ENCODE measurements at places on chromosomes 5 and 9.

DNA sequence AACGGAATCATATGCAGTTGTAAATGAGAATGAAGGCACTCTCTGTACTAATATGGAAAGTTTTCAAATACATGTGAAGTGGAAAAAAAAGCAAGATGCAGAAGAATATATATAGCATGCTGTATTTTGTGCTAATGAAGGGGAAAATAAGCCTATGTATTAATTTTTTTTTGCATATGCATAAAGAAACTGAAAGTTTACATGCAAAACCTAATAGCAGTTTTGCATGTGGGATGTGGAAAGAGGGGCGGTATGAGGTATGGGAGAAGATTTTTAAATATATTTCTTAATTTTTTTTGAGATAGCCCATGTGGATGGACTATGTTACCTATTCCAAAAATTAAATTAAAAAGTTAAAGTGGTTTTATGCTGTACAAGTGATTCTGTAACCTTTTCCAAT lies 83.7 kb upstream of the IL12B start:
- no peak for DNase-seq

DNA sequence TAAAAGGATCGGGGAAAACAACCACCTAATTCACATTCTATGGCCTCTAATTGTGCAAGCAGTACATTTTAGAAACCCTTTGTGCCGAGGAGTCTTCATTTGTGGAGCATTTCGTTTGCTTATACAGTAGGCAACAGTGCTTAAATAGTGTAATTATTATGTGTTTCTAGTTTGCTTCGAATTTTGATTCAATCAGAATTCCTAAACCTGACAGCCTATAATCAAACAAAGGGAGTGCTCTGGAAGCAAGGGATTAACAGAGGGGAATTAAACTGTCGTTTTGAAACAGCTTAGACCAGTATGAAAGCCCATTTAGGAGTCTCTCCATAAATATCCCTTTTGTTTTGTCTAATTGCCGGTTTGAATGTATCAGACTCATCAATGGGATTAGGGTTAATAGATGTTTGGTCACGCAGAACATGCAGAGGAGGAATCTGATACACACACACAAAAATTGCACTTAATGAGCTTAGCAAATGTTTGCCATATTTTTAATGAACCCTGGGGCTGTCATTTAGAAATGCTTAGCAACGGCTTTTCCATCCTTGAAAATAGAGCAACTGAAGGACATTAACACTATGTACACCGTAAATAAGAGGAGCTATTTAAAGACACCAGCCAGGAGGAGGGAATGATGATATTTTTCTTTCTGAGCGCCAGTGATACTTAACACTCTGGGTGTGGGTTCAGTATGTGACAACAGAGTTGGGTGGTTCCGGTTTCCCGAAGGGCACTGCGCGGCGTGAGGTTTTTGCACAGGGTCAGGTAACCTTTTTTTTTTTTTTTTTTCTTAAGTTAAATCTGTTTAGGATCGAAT lies 404.7 kb downstream of the TLE4 start:
- DNase-seq, result no peak

GRCh38 chr9:95080961-95081647 lies 236.4 kb downstream of the FANCC start:
- DNase-seq, result no peak

DNA sequence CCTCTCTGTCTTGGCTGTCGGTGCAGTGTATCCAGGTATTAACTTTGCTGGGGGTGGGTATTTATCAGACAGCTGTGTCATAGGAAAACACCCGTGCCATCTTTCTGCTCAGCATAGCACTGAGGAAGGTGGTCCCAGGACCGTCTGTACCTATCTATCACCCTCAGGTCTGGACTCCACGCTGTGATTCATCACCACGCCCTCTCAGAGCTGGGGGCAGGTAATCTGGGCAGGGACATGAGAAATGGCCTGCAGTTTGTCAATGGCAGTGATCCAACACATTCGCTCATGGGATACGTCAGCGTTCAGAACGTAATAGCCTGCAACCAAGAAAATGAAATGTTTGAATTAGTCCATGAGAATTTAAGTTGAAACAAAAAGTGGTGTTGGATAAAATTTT lies 151.6 kb upstream of the MAP1B start:
- DNase-seq, result no peak

- DNase-seq, result no peak
Measured at GRCh38 chr9:5696884-5697283, 68.0 kb downstream of the RIC1 start.

DNA sequence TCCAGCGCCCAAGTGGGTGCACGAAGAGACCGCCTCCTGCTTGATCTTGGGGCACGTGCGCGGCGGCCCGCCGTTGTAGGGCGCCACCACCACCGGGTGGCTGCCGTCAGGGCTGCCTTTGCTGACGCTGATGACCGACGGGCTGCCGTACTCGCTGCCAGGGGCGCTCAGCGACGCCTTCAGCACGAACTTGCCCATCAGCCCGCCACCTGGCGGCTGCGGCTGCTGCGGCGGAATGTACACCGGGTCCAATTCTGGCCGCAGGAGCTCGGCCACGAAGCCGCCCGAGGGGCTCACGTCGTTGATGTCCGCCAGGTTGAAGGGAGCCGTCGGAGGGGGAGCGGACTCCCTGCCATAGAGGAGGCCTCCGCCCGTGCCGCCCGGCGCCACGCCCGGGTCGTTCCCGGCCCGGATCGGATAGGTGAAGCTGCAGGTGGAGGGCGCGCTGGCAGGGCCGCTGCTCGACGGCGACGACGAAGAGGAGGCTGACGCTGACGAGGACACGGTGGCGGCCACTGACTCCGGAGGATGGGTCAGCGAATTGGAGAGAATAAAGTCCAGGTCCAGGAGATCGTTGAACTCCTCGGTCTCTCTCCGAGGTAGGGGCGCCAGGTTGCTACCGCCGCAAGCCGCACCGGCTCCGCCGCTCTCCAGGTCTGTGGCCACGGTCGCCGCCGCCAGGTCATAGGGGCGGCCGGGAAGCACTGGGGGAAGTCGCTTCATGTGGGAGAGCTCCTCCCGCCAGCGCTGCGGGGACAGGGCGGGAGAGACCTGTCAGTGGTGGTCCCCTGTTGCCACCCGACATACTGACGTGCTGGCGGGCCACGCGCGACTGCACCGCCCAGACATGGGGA lies 1.8 kb downstream of the KLF4 start:
- no peak for DNase-seq

DNA sequence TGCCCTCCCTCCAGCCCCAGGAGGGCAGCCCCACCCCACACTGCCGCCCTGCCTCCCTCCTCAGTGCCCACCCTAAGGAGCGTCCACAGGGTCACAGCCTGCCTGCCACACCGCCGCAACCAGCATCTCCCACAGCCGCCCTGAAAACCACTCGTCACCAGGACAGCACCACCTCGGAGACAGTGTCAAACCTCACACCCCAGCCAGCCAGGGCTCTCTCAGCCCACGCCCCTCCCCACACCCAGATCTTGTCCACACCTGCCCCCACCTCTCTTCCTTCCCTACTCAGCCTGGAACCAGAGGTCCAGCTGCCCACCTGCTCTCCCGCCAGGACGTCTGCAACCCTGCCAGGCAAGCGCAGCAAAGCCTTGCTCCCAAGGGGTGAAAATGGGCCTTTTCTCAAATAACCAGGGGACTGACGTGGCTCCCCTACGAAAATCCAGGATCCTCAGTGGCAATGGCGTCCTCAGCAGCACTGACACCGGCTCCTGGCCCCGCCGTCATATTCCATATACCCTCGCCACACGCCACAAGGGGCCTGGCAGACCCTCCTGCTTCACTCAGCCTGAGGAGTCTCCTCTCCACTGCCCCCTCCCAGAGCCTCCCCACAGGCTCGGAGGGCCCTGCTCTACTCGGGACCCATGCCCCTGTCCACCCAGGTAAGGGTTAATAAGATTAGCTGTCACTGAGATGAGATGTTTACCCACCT lies 71.0 kb upstream of the ADAMTS2 start:
- no peak for DNase-seq

DNA sequence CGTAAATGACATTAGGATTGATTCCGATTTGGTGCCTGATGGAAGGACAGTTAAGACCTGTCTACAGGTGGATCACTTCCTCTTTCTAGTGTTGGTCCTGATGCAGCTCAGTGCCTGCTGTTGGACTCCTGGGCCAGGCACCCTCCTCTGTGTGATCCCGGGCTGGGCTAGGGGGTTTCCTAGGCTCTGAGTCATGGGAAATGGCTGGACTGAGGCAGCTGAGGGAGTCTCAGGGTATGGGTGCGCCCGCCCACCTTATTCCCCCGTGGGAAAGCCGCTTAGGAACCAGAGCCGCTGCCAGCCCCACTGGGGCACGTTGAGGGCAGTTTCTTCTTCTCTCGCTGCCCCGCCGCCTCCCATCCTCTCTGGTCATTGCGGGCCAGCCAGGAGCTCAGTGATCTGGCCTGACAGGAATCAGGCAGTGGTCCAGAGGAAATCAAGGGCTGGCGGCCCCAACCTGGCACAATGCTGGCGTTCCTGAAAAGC lies 12.9 kb downstream of the TCF7 start:
- DNase-seq, result no peak

- DNase-seq, result no peak
Measured at GRCh38 chr9:132769906-132770769, 99.9 kb downstream of the GTF3C4 start.

DNA sequence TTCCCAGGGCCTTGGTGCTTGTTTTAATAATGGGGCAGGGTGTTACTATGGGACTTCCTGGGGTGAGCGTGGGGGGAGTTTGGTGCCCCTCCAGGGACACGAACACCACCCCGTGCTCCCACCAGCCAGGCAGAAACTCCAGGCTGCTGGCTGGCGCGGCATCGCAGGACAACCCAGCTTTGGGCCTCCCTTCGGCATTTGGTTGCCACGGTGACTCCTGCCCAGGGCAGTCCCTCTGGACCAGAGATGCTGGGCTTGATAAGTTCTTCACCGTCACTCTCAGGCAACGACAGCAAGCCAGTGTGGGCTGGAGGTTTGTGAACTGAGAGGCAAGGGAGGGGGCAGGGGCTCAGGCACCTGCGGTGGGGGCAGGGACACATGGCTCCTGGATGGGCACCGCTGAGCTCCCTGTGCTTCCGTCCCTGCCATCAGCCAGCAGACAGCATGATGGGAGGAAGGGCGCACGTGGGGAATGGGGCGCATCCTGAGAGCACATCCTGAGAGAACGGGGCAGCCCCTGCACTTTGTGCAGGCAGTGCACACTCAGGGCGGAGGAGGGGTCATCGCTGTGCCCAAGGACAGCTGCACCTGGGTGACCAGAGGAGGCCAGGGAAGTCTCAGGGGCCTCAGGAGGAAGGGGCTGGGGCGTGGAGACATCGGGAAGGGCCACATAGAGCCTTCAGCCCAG lies 116.4 kb downstream of the RXRA start:
- DNase-seq, result no peak

- no peak for DNase-seq
Measured at GRCh38 chr5:10595293-10595671, 31.4 kb downstream of the ANKRD33B start.

- no peak for DNase-seq
Measured at GRCh38 chr5:14267166-14267838, 124.2 kb downstream of the TRIO start.

DNA sequence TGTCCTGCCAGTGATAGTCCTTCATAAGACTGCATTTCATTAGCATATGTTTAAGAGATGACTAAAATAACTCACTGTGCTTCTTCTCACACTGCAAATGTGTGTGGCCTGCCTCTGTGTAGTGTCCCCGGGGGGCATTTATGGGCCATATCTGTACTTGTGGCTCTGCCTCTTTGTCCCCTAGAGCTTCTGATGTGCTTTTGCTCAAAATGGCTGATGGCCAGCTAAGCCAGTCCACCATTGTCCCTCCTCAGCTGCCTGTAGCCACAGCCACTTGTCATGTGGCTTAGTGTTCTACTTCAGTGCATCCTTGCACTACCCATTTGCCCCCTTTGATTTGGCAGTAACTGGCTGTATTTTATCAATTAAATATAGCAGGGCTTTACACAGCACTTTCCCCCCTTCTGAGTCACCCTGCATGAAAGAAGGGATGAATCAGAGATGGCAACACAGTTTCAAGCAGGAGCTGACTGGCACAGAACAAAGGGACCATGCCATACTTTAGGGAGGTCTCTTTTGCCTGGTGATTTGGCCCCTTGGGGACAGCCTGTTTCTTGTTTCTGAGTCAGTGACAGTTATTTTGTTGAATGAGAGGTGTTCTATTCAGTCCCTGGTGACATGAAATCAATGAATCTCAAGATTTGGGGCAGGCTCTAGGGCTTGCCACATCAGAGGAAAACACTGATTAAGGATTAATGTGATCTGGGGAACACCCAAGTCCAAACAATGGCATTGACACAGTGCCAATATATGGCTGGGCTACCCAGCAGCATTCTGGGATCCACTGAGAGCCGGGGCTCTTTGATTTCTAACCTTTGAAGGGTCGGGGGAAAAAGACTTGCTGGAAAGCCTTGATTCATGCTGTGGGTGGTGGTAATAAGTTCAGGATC lies 245.5 kb downstream of the SMARCA2 start:
- DNase-seq, result no peak

DNA sequence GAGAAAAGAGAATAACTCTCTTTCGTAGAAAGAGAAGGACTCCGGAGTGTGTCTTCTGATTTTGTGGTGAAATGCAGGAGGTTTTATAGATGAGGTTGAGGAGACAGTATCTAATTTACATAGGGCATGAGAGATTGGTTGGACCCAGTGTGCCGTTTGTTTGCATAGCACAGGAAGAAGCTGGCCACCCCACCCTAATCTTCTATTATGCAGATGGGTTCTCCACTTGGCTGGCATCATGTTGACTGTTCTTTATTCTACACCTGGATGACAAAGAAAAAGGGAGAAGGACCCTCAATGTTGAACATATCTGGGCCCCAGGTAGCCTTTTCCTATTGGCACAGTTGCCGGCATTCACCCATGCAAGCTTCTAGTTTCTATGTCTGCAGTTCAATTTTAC lies 23.2 kb upstream of the MINAR2 start:
- DNase-seq, result no peak

DNA sequence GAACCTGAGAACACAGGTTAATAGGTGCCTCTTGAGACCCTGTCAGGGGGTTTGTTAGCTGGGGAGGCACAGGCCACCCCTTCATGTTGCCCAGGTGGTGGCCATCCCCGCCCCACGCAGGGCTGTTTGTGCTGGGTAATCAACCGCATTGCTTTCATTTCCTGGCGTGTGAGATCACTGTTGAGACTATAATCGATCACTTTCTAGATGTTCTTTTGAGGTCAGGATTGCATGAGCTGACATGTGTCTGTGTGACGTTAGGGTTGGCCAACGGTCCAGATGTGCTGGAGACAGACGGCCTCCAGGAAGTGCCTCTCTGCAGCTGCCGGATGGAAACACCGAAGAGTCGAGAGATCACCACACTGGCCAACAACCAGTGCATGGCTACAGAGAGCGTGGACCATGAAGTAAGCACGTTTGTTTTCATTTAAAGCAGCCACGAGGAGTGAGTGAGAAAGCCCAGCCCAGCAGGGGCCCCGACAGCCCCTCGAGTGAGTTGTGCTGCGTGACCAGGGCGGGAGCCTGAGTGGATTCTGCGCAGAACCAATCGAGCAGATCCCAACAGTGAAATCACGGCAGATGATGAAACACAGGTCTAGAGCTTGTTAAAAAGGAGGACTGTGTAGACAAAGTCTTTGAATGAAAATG lies 115.0 kb upstream of the CACNA1B start:
- no peak for DNase-seq

Measured in cortex of kidney (tissue), 1 donor.